ENCODE measurements at places on chromosomes 12 and 14.

DNA sequence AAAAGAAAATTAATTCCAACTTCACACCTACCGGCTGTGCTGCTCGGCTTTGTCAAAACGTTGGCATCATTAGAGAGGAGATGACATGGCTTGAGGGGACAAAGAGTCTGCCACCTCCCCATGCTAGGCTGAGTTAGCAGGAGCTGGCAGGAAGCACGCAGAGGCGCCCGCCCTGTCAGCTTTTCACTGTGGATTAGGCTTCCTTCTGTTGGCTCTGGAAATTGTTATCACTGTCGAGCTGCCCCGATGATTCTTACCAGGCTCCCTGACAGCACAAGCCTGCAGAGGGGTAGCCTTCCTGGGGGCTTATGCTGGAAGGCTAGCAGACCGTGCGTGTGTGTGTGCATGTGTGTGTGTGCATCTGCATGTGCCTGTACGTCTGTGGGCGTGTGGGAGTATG is 490.9 kb upstream of the TBX3 start:
- DNase-seq = no peak

- no peak for DNase-seq
Observed at GRCh38 chr14:24408764-24409163, 10.0 kb downstream of the NYNRIN start.

- no peak for DNase-seq
Observed at GRCh38 chr14:37203423-37203822, 5.7 kb downstream of the MIPOL1 start.

DNA sequence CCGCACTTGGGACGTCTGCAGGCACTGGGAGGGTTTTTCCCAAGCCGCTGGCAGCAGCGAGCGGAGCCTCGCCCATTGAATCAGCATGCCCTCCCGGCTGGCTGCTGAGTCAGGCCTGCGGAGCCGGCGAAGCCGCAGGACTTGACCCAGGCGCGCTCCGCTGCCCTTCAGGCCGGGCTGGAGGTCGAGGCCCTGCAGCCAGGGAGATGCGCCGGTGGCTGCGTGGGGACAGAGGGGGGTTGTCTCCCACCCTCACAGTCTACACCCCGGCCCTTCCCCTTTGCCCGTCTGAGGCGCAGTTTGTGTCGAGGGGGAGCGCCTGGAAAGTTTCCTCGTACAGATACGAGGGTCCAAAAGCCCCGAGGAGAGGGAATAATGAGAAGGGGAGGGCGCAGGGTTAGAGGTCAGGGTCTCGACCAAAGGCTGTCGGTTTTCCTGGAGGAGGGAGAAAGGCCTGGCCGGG is 759 bp upstream of the KLC1 start:
- no peak for DNase-seq

GRCh38 chr14:91149462-91149861 is 35.6 kb downstream of the DGLUCY start:
- DNase-seq = peak; percentile 99

DNA sequence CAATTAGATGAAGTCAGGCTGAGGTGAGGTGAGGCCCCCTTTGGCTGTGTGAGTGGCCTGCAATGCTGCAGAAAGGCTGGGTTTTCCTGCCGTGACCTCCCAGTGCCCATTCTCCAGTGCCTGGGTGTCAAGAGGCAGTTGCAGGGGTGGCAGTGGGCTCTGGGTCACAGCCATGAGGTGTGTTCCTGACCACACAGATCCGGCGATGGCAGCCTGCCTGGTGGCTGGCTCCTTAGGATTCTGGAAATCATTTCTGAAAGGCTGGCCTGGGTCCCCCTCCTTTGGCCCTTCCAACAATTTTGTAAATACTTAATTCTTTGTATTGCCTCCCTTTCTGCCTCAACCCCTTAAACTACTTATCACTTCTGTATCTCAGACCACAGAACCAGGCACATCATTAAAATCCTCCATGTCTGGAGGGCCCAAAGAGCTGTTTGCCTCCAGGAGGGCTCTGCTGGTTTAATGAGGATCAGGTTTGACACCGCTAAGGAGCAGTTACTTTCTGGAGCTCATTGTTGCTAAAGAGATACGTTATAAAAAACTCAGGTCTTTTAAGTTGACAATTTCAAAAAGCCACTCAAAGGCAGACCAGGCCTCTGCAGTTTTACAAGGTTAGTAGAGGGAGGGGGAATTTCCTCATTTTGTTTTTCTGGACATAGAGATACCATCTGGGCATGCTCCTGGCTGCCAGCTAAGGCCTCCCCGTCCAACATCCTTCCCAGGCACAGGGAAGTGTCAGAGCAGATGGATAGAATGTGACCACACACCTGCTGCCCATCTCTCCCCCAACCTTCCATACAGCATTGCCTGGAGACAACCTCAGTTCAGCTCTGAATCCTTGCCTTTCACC is 204.4 kb downstream of the FOXN3 start:
- no peak for DNase-seq

DNA sequence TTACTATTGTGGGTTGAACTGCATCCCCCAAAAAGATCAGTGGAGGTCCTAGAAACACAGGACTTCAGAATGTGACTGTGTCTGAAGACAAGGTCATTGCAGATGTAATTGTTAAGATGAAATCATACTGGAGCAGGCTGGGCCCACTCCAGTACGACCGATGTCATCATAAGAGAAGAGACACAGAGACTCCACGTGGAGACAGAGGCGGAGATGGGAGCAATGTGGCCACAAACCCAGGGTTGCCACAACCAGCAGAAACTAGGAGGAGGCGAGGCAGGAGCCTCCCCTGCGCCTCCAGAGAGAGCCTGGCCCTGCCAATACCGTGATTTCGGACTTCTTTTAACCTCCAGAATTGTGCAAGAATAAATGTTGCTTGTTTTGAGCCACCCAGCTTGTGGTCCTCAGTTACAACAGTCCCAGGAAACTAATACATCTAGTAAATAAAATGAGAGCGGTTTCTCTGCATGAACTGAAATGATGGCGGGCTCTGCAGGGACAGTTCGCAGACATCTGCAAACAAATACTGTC is 25.7 kb upstream of the FZD10 start:
- no peak for DNase-seq

DNA sequence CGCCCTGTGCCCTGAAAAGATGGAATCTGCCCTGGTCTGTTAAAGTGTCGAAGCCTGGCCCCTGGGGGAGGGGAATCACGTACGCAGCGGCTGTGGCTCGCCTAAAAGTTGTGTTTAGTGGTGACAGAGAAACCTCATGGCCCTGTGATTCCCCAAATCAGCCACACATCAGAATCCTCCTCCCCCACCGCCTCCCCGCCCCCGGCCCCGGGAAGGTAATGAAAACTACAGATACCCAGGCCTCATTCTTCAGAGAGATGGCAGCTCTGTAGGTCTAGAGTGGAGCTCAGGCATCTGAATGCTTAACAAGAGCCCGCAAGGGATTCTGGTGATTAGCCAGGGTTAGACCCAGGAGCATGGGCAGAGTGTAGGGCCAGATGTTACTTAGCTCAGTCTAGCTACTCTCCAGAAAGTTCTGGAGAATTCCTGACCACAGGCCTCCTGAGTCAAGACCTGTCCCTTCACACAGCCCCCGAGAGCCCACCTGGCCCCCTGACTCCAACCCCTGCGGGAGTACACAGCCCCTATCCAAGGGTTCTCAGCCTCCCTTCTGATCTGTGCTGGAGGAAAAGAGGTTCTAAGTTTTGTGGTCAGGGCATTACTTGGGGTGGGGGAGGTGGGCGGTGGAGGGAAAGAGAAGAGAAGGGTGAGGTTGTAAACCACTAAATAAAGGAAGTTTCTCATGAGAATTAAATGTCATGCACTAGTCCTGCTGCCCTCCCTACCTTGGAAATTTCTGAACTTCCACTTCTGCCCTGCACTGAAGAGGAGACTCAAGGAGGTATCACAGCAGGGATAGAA is 114.8 kb downstream of the PLXNC1 start:
- DNase-seq = no peak

- DNase-seq = no peak
Observed at GRCh38 chr14:101827286-101827685, 65.8 kb downstream of the PPP2R5C start.

Measured in HFF-Myc (cell line).